ENCODE measurements at places on chromosomes 11 and 22.

DNA sequence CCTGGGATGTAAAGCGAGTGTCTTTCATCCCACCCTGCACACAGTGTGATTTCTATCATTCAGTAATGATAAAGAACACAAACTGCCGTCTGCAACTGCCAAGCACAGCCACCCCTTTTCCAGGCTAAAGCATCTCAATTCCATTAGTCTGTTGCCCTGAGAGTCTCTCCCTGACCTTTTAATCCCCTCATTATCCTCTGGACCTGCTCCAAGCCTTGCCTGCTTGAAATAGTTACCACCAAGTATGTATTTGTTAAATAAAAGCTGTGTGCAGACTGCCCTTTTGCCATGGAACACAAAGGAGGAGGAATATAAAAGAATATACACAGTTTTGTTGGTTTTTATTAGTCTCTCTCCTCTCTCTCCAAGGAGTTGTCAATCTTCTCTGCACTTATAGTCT, 13.0 kb downstream of the GRAP2 start:
- DNase-seq = no peak

- DNase-seq = no peak
Observed at GRCh38 chr11:33733980-33734379, 2.2 kb downstream of the CD59 start.

- DNase-seq = no peak
Observed at GRCh38 chr11:101862391-101863233, 52.2 kb upstream of the CEP126 start.

DNA sequence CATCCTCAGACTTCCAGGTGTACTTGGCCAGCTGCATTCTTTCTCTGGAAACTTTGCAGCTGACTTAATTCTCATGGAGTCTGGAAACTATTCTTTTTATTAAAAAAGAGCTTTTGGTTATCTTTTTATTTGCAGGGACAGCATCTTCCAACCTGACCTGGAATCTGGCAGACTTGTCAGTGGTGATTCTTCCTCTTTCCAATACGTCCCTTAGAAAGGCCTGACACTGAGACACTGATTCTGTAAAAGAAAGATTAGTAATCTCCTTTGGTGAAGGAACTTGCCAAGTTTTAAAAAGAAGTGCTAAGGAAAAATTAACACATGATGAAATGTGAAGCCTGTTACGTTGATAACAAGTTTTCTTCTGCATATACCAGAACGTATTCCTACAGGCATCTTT, 440.9 kb upstream of the RAG2 start:
- DNase-seq = no peak

DNA sequence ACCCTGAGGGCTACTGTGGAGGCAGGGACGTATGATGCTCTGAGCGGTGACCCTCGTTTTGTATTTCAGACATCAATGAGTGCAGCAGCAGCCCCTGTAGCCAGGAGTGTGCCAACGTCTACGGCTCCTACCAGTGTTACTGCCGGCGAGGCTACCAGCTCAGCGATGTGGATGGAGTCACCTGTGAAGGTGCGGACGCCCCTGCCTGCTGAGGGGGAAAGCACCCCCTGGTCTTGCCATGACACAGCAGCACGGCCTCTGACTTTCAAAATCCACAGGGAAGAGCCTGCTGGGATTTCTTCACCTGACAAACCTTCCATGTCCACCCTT, 44.3 kb downstream of the FBLN1 start:
- no peak for DNase-seq

GRCh38 chr22:39230261-39231196, 14.3 kb downstream of the PDGFB start:
- no peak for DNase-seq

DNA sequence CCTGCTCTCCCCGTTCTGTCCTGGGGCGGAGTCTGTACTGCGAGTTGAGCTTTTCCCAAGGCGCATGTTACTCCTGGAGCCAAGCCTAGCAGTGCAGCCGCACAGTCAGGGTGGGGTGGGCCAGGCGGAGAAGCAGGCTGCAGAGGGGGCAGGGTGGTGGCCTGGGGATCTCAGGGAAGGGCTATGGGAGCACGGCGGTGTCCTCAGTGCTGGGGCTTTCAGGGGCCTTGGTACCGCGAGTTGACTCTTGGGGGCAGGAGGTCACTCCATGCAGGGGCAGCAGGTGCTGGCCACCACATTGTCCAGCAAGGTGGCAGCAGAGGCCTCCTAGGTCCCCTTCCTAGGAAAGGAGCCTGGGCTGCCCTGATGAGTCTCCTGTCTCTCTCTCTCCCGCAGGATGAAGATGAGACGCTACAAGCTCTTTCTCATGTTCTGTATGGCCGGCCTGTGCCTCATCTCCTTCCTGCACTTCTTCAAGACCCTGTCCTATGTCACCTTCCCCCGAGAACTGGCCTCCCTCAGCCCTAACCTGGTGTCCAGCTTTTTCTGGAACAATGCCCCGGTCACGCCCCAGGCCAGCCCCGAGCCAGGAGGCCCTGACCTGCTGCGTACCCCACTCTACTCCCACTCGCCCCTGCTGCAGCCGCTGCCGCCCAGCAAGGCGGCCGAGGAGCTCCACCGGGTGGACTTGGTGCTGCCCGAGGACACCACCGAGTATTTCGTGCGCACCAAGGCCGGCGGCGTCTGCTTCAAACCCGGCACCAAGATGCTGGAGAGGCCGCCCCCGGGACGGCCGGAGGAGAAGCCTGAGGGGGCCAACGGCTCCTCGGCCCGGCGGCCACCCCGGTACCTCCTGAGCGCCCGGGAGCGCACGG, 14.9 kb upstream of the MIEF1 start:
- DNase-seq = no peak

- no peak for DNase-seq
Observed at GRCh38 chr22:48718818-48719500, 1108.7 kb downstream of the BRD1 start.

GRCh38 chr11:35721651-35722282, 59.2 kb downstream of the TRIM44 start:
- DNase-seq = no peak

GRCh38 chr11:127925475-127925874, 661.9 kb downstream of the ETS1 start:
- DNase-seq = no peak

DNA sequence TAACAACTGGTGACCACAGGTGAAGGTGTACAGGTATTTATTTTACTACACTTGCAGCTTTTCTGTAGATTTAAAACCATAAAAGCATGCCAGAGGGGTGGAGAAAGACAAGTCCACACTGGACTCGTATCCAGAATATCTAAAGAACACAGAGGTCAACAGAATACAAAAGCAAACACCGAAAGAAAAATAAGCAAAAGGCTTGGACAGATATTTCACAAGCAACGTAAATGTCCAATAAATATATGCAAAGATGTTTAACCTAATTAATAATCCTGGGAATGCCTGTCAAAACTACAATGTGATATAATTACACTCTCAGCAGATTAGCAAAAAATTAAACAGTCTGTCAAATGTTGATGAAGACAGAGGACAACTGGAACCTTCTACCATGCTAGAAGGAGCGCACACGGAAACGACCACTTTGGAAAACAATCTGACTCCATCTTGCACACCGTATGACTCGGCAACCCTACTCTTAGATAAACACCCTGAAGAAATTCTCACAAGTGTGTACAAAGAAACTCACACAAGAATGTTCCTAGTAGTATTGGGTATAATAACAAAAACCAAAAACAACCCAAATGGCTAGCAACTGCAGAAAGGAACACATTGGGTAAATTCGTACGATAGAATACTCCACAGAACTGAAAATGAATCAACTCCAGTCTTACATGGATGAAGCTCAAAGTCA, 27.2 kb downstream of the GNB1L start:
- DNase-seq = no peak

DNA sequence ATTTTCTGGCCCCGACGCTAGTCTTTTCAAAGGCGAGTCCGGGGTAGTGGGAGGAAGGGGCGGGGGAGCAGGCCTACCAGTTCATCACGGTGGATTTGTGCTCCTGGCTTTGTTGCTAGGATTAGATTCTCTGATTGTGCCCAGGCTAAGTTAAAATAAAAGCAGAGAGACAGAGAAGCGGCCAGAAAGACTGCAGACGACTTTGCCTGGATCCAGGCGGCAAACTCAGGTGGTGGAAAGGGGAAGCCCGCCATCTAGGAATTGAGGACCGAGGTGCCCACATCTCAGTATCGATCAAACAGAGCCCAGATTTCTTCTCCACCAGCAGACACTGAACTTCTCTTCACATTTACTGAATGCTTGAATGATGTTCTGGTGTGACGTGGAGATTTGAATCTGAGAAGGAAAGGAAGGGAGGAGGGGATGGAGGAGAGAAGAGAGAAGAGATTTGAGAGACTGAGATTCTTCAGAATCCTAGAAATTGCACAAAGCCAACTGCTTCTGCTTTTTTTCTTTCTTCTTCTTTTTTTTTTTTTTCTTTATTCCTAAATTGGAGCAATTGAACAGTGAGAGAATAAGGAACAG, 2.7 kb downstream of the FAT3 start:
- no peak for DNase-seq

DNA sequence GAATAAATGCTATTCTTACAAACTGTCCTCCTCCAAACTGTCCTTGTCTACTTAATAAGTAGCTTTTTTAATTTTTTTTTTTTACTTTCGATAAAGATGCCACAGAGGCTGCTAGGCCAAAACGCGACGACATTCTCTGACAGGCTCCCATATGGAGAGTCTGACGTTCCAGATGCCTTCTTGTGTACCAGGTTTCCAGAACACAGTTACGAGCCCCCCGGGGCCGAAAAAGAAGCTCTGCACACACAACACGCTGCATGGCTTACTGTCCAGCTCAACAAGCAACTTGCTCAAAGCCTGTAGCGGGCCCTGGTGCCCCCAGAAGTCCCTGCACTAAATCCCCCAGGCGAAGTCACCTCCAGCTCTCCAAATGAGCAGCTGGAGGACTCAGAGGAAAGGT, 39.3 kb downstream of the LARGE1 start:
- DNase-seq = no peak

DNA sequence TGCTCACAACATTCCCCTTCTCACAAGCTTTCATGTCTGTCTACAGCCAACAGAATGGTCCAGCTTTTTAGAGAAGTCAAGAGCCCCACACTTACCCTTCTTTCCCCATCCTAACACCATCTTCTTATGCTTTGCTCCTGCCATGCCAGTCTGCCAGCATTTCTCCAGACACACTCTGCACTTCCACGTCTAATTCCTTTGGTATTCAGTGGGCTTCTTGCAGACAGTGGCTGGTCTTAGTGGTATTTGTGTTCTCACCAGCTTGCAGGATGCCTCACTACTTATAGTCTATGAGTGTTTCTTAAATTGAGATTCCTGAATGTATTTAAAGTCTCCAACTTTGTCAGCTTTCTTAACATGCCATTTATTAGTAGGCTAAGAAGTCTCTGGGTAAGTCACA, 154.4 kb downstream of the BBOX1 start:
- no peak for DNase-seq

DNA sequence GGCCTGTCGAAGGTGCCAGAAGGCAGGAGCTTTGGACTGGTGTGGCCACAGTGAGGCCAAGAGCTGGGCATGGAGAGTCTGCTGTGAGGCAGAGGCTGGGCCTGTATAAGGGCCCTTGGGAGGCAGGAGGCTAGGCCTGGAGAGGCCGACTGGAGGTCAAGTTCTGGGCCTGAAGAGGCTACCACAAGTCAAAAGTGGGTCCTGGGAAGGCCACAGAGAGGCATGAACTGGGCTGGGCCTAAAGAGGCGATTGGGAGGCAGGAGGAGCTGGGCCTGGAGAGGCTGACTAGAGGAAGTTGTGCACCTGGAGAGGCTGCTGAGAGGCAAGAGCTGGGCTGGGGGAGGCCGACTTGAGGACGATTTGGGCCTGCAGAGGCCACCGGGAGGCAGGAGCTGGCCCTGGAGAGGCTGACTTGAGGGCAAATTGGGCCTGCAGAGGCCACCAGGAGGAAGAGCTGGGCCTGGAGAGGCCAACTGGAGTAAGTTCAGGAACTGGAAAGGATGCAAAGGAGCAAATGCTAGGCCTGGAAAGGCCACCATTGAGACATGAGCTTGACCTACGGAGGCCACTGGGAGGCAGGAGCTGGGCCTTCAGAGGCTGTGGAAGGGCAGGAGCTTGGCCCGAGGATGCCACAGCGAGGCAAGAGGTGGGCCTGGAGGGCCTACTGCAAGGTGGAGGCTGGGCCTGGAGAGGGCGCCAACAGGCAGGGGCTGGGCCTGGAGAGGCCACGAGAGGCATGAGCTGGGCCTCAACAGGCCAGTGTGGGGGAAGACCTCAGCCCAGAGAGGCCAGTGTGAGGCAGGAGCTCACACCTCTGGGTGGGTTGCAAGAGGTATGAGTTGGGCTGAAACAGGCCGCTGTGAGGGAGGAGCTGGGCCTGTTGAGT, 39.8 kb downstream of the OR4C45 start:
- no peak for DNase-seq

DNA sequence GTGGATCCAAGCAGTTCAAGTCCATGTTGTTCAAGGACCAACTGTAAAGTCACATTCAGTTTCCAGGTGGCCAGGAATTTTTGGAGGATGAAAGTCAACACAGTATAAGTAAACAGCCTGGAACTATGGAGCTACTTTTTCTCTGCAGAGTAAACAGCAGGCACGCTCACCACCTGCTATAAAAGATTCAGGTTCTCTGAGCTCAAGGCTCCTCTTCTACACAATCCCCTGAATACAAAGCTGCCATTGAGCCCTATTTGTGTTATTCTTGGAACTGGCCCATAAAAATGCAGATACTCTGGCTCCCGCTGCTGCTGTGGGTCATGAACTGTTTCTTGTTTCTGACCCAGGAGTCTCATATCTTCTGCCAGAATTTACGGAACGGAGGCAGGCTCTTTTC, 56.9 kb upstream of the PRR5 start:
- no peak for DNase-seq

DNA sequence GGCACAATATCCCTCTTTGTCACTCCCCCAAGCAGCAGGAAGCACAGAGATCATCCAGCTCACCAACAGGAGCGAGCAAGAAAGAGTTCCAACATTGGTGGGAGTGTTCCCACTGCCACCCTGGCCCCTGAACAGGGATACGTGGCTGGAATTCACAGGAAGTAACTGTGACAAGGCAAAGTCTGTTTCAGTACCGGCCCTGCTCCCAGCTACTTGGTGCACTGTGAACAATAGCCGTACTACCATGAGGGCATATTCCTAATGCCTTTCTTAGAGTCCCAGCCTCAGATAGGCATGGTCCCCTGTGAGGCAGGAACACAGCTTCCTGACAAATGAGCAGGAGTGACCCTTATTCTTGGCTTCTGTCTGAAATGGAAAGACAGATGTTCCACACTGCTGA, 1.8 kb upstream of the SLC37A2 start:
- DNase-seq = no peak

DNA sequence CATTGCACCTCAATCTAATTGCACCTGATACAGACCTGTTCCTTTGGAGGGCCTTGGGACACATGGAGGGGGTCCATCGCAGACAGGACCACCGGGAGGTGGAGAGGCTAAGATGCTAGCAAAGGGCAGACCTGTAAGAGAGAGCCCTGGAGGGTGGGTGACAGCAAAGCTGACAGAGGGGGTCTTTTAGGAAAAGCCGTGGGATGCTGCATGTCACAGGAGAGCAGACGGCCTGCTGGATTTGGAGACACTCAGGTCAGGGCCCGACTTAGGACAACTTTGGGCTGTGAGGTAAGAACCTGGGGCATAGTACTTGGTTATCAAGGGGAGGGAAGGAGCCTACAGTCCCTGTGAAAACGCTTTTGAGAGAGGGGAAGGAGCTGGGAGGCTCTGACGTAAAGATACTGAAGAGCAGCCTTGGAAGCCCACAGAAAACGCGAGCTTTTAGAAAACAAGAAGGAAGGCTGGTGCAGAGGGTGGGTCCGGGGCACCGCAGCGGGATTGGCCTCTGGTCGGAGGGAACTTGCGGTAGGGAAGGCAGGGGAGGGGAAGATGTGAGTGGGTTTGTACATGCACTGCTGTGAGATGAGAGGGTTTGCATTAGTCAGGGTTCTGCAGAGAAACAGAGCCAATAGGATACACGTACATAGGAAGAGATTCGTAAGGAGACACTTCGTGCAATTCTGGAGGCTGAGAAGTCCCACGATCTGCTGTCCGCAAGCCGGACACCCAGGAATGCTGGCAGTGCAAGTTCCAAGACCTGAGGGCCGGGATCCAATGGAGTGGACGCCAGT, 868.5 kb downstream of the TBC1D22A start:
- DNase-seq = no peak
